ENCODE measurements at places on chromosomes 4 and X. TPM values are rescaled to one million over a fixed set of nuclear protein-coding genes. Genes with fewer than 3 reads are reported as not detected.

GRCh38 chrX:17033225-17033624 lies 86.8 kb downstream of the REPS2 start:
- no peak for DNase-seq

- no peak for DNase-seq
These were observed 25.3 kb downstream of the GPC4 start for GRCh38 chrX:133389975-133390374.

DNA sequence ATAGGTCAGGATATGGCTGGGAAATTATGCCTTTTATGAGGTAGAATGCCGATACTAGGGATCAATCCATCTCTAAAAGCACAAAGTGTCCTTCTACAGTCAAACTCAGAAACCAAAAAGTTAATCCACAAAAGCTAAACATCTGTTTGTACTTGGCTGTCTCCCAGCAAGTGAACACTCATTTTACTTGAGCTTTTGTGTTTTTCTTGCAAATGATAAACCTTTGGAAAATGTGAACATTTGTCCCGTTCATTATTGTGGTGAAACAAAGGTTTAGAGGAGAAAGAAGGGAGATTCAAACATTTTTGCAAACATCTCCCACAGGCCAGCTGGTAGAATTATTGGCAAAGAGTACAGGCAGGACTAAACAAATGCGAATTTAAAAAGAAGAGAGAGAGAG lies 300.6 kb upstream of the SPANXN1 start:
- no peak for DNase-seq

AR gene
- 15.4 TPM for total RNA-seq

DNA sequence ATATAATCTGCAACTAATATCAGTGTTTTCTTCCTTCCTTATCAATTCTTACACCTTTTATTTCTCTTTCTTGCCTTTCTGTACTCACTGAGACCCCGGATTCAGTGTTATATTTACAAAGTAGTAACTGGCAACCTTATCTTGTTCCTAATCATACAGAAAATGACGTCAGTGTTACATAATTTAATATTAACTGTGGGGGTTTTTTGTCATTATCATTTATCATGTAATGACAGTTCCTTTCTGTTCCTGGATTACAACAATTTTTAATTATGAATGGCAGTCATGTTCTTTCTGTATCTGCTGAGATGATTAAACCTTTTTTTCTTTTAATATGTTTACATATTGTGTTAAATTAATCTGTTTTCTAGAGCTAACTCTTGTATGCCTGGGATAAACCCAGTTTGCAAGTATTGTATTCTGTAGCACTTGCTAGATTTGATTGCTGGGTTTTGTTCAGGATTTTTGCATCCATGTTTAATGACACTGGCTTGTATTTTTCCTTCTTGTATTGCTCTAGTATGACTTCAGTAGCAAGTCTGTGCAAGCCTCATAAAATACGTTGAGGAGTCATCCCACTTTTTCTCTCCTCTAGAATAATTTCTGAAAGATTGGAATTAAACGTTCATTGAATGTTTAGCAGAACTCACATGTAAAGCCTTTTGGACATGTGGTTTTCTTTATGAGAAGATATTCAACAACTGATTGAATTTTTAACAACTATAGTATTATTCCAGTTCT lies 10.4 kb upstream of the HSPA4L start:
- no peak for DNase-seq

GRCh38 chr4:111997785-111998184 lies 147.5 kb upstream of the FAM241A start:
- no peak for DNase-seq

DNA sequence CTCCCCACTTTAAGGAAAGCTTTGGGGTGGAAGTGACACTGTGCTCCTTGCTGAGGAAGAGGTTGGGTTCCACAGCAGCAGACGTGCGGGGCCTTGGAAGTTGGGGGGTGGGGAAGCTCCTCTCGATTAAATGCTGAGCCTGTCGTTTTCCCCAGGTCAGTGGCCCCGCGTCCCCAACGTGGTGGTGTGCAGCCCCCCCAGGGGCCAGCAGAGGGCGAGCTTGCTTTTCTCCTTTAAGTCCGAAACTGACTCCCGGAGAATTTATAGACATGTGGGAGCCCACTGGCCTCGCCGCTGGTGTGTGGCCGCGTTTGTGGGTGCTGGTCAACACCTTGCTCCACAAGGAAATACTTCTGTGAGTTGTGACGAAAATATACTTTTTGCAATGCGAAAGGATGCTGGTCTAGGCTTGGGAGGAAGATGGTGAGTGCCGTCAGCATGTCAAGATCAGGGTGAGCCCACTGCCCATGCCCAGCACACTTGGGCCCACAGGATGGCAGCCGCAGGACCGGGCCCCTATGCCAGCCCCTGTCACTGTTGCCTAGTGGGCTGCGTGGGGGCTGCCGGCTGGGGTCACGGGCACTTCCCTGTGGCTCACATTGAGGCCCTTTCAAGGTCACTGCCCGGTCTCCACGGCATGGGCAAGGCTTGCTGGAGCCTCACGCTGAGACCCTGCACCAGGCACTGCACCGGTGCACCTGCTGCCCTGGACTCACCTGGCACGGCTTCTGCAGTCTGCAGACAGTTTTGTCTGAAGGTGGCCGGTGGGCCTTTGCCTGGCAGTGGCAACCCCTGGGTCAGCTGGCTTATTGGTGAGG lies 9.4 kb downstream of the UVSSA start:
- DNase-seq: no peak

DNA sequence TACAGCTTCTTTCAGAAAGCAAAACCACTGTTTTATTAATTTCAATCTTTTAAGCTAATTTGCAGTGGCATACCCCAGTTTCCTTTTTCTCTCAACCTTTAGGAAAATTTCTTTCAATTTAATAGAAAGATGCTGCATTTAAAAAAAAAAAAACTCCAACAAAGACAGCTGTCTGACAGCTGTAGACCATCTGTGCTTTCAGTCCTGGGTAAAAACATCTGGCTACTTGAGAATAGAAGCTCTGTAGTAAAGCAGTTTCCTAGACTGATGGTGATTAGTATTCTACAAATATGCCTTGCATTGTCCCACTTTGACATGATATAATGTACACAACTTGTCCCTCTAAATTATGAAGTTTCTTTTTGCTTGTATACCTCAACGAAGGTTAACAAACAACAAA lies 197.8 kb downstream of the EDA start:
- DNase-seq: no peak

DNA sequence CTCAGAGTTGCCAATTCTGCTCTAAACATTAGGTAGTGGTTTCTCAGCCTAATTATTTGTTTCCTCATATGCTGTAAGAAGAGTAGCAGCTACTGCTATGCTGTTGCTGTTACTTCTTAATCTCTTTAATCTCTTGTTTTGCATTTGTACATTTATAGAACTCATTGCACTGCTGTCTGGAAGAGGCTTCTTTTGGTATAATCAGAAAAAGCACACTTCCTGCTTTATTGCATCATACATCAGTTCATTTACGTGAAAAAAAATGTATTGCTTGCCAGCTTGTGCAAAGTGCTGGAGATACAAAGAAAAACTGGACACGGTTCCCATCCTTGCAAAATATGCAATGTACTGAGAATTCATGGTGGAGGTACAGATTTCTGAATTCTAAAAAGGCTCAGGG lies 332.0 kb downstream of the GRXCR1 start:
- DNase-seq: no peak

GPR50 gene
- not detected for total RNA-seq

DNA sequence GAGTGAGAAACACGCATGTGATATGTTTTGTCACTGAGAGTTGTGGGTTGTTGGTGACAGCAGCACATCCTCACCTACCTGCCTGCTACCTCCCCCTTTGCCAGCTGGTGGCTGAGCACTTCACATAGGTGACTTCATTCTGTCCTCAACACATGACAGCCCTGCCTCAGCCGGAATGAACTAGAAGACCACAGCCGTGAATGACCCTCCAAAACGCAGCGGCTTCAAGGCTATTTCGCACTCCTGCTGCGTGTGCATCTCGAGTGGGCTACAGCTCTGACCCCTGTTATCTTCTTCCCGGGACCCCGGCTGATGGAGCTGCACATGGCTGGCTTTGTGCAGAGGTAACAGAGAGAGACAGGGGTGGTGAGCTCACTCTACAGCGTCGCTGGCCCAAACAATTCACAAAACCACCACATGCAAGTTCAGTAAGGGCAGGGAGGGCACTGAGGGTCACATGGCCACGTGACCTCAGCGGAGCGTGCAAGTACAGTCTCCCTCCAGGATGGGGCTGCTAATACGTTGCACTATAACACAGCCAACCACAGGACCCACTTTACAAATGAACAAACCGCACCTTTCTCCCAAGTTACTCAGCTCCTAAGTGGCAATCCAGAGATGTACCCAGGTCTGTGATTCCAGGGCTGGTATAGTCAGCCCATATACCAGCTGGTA lies 6.3 kb upstream of the PPP2R2C start:
- peak; percentile 51 for DNase-seq

- no peak for DNase-seq
These were observed 92.8 kb downstream of the MAML3 start for GRCh38 chr4:140061194-140061593.

GRCh38 chrX:2327423-2327822 lies 173.4 kb downstream of the DHRSX start:
- DNase-seq: no peak

DNA sequence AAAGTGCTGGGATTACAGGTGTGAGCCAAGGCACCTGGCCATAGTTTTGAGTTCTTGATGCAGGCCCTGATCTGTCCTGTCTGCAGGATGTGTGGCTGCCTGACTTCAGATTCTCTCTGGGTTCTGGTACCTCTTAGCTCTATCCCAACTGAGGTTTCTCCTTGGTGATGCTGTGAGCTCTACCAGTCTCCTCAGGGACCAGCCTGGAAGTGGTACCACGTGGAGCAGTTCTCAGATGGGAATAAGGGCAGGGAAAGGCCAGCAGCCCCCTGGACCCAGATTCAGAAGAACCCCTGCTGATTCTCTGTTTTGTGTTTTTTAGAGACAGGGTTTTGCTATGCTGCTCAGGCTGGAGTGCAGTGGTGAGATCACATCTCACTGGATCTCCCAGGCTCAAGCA lies 85.0 kb upstream of the HELT start:
- no peak for DNase-seq

DNA sequence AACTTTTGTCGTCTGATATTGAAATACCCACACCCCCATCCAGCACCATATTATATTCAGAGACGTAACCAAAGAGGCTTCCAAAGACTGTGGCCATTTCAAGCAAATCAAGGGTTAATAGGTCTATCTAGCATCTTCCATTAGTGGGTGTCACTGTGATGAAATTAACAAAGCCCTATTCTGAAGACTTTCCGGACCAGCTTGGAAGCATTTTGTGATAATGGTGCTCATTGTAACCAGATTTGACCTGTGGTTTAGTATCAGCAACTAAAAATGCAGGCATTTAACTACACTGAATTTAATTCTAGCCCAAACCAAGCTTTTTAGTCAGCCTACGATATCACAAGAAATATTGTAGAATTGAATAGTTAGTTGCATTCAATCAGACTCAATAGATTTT lies 309.7 kb upstream of the TENM3 start:
- DNase-seq: no peak

GRCh38 chrX:67700602-67701001 lies 156.8 kb downstream of the AR start:
- no peak for DNase-seq

- DNase-seq: no peak
These were observed 160.3 kb downstream of the CFAP299 start for GRCh38 chr4:80495865-80496264.

DNA sequence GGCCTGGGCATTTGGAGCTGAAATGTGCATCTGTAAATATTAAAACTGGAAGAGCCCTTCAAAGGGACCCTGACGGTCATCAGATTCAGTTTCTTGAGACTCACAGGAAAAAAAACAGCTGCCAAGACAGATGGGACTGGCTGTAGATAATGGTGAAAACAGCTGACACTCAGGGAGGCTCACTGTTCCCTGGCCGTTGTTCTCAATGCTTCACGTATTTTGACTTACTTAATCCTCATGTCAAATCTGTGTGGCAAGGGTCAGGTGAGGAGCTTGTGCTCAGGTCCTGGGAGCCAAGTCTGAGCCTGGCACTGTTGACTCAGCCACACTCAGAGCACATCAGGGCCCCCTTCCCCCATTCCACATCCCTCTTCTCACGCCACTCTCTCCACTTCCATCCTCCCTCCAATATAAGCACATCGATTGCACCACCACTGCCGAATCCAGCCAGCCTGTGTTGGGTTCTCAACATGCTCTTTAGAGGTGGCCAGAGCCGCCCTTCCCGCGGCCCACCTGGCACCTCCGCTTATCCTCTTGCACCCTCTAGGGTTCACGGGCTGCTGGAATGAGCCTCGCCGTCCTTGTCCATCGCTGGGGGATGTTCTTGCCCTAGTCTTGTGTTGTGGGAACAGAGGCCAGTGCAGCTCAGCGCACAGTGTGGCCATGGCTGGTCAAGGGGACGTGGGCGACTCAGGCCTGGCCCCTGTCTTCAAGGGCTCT lies 40.1 kb downstream of the EVC start:
- peak; percentile 43 for DNase-seq

DNA sequence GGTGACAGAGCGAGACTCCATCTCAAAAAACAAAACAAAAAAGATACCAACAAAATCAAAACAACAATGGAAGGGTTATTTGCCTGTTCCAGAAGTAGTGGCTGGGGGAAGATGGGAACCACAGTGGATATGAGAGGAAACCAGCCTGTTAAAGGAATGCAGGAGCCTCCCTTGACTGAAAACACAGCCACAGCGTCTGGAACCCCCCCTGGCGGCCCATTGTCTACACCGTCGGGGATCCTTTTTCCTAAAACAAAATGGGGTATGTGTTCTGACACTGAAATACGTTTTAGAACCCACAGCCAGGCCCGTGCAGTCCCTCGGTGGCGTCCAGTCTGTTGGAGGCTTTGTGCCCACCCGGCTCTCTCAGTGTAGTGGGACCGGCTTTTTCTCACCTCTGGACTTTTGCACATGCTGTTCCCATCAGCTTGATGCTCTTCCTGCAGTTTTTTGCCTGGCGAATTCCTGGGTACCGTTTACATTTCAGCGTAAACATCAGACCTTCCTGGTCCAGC lies 19.6 kb downstream of the PIGG start:
- DNase-seq: peak; percentile 19

DNA sequence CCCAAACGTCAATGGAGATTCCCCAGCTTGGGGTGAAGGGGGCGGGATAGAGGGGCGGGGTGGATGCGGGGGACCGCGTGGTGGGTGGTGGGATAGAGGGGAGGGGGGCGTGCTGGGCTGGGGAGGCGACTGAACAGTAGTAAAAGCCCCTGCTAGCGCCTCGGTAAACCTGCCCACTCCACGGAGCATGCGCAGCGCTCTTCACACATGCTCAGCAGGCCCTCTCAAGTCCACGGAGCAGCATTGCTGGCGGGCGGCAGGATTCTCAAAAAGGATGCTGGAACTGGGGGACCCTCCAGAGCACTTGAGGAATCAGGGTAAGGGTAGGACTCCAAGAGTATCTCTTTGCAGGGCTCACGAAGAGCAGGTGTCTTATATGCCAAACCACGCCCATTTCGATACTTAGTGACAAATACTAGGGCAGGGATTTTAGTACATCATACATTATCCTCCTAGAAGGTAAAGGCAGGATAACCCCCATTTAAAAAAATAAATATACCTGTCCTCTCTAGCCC lies 378 bp upstream of the RPS6KA6 start:
- DNase-seq: no peak

DCK gene
- total RNA-seq: 13.2 TPM

- no peak for DNase-seq
These were observed 114.8 kb downstream of the REELD1 start for GRCh38 chr4:146329050-146329716.

THOC2 gene
- 63.5 TPM for total RNA-seq

CT47B1 gene
- not detected for total RNA-seq

- no peak for DNase-seq
These were observed 528 bp downstream of the NSDHL start for GRCh38 chrX:152831391-152831790.

Data from posterior vena cava (tissue), 2 donors.